MV-4-11 (cell line): ENCODE measurements at places on chromosomes 3 and 15.

- DNase-seq, result no peak
These were observed 135.3 kb downstream of the CHL1 start for GRCh38 chr3:331881-332280.

DNA sequence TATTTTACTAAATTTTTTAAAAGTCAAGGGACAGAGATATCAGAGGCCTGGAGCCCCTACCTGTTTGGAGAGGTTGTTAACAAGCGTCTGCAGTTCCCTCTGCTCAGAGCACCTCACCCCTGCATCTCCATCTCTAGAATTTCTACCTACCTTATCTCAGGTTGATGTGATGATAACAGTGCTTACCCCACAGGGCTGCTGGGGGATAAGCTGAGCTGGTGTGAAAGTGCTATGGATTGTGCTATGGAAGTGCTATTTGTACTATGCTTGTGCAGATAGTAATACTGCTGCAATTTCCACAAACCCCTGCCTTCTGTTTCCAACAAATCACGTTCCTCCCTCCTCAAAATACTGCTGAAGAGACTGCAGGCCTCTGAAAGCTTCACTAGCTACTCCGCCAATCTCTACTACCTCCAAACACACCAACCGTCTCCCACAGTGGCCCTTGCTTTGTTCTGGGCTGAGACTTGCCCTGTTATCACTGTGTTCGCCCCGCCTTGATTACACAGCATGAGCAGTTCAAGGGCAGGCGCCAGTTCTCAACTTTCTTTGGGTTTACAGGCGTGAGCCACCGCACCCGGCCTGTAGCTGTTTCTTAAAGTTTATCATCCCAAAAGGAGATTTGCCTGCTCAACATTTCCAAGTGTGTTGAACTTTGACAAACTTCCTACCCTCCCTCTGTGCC lies 28.4 kb upstream of the PARL start:
- DNase-seq, result no peak

- DNase-seq, result no peak
These were observed 32.3 kb downstream of the UPK1B start for GRCh38 chr3:119205685-119206084.

- DNase-seq, result no peak
These were observed 273.1 kb downstream of the FOXP1 start for GRCh38 chr3:71310359-71310979.

GRCh38 chr3:33491721-33492120 lies 51.5 kb upstream of the UBP1 start:
- DNase-seq, result no peak

- DNase-seq, result no peak
These were observed 27.6 kb upstream of the VILL start for GRCh38 chr3:37963016-37963415.

- peak; percentile 55 for DNase-seq
These were observed 117.2 kb downstream of the UACA start for GRCh38 chr15:70646169-70646568.

GRCh38 chr15:95690631-95691340 lies 639.7 kb upstream of the NR2F2 start:
- no peak for DNase-seq

GRCh38 chr15:80072285-80072994 lies 13.0 kb downstream of the ZFAND6 start:
- peak; percentile 89 for DNase-seq

GRCh38 chr3:51974963-51975851 lies at the start of gene ABHD14A:
Gene ABHD14A (plus strand): TSS chr3:51975064. CDS start chr3:51975136, 72 bp downstream.
- peak; percentile 50 for DNase-seq

GRCh38 chr3:16305111-16305541 lies 40.1 kb downstream of the OXNAD1 start:
- no peak for DNase-seq

DNA sequence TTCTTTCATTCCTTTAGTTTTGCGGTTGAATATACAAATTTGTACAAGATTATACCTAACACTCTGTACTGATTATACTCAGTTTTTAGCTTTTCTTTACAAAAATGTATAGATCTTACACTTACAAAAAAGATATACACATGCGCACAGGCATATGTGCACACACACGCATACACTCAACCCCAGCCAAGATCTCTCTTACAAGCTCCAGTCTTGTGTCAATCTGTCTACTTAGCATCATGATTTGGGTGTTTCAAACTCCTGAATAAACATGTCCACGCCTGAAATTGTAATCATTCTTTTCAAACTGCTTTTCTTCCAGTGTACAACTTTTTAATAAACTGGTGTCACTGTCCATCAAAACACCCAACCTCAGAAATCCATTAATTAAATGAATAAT lies 180.7 kb downstream of the NAALADL2 start:
- DNase-seq, result no peak

GRCh38 chr3:72633121-72633520 lies 215.1 kb downstream of the SHQ1 start:
- DNase-seq, result no peak

- peak; percentile 83 for DNase-seq
These were observed 52.2 kb downstream of the SEMA5B start for GRCh38 chr3:122975163-122975923.

DNA sequence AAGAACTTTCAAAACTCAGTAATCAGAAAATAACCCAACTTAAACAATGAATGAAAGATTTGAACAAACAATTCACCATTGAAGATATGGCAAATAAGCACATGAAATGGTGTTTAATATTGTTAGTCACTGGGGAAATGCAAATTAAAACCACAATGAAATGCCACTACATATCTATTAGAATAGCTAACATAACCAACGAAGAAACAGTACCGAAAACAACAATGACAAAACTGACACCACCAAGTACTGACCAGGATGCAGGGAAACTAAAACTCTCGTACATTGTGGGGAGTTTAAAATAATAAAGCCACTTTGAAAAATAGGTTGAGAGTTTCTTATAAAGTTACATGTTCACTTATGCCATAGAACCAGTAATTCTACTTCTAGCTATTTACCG lies 69.1 kb downstream of the KBTBD8 start:
- DNase-seq, result no peak

- DNase-seq, result no peak
These were observed 475.2 kb upstream of the EPHA3 start for GRCh38 chr3:88632226-88632625.

DNA sequence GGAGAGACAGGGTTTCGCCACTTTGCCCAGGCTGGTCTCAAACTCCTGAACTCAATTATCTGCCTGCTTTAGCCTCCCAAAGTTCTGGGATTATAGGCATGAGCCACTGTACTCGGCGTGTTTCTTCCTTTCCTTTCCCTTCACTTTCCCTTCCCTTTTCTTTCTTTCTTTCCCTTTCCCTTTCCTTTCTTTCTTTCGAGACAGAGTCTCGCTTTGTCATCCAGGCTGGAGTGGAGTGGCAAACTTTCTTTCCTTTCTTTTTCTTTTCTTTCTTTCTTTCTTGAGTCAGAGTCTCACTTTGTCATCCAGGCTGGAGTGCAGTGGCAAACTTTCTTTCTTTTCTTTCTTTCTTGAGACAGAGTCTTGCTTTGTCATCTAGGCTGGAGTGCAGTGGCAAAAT lies 17.4 kb upstream of the LDHAL6B start:
- DNase-seq, result no peak

DNA sequence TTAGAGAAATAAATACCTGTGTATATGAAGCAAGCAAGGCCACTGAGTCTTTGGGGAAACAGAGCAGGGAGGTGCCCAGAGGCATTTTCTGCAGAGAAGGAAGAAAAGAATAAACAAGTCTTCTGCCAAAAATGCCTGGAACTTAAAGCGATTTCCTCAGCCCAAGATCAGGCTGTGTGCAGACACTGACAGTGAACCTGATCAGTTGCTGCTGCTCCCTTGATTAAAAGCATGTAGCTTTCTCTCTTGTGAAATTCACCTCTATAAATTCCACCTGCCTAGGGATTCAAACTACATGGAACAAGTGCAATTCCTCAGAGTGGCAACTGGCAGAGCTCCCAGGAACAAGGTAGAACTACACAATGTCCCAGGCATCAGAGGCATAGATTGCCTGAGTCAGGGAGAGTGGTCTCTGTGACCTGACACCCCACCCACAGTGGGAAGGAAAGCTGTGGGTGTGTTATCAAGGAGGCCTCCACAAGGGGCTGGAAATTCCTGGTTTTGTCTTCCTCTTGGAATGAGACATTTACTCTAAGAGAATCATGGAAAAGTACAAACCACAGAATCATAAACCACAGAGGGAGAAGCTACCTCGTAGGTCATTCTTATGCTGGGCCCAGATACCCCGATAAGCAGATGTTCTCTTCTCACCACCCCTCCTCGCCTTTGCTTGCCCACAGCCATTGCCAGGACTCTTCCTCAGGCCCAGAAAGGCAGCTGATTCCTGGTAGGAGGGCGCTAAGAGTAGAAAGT lies 1.8 kb upstream of the ZBTB38 start:
- DNase-seq, result no peak

DNA sequence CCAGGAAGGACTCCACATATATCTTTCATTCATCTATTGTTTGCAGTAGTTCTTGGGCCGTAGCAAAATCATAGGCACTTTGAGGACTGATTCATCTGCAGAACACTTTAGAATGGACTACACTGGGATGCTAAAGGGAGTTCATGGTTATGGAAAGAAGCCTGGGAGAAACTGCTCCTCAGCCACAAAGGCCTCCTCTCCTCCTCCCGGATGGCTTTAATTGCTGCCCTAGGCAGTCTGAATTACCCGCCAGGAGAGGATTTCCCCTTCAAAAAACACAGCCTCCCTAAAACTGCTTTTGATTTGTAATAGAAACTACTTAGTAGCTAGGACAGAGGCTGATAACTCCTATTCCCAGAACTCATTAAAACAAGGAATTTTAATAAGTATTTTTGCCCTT lies 4.6 kb downstream of the TMEM266 start:
- no peak for DNase-seq

DNA sequence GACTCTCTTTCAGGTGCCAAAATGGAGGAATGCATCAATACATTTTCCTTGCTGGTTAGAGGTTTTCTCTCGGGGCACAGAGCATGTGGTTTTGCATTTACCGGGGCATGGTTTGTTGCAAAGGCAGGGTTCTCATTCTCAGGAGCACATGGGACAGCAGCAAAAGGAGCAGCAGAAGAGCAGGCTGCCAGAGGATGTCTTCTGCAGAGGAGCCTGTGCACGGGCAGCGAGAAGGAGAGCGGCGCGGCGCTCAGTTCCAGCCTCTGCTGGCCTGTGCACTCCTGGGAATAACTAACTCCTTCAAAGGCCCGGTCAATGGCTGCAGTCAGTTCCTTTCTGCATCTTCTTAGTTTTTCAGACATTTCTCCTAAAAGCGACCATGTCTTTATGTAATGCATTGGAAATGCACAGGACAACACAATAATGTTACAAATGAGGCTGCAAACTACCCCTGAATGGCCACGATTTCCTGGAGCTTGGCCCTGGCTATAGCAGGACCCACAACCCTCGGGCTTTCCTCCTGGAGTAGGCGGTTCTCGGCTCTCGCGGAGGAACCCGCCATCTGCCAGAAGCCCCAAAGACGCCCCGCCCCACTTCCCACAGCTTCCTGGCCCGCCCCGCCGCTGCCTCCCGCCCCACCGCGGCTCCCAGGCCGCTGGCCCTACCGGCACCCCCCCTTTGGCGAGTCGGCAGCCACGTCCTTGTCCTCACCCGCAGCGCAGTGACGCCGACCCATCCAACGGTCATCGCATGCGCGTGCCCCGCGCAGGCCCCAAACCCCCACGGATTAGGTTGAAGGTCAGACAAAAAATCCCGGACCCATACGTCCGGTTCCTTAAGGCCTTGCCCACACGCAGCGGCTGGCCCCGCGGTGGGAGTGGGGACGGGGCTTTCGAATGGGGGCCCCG lies at the start of gene C3orf62:
C3orf62 (minus strand) TSS at position 758 of the 908 bp plus-strand sequence; CDS start at position 398, 360 bp downstream.
- peak; percentile 74 for DNase-seq

DNA sequence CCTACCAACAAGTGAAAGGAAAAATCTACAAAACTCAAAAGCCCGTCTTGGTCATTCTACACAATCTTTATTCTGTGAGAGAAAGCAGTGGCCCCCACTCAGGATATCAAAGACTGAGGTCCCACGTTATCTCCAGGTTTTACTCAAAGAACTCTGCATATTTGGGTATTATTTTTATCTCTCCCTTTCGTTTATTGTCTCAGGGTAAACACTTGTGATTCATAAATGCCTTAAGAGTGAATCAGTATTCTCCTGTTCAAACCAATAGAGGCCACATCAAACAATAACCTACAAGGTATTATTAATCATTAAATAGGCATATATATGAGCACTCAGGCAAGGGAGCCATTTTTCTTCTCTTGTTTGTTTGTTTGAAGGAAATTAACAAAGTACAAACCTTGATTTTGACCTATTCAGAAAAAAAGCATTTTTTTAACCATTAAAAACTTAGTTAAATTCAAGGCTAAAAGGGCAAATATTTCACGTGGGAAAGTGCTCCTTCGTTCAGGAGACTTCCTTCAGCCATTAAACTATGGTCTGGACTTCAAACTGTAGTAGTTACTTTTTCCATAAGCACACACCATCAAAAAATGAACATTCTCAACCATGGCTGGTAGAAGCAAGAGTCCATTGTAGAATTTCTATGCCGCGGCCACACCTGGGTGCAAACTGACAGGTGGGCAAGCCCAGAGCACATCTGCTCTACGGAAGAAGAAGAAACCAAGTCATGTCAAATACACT lies 13.9 kb upstream of the HES1 start:
- no peak for DNase-seq

DNA sequence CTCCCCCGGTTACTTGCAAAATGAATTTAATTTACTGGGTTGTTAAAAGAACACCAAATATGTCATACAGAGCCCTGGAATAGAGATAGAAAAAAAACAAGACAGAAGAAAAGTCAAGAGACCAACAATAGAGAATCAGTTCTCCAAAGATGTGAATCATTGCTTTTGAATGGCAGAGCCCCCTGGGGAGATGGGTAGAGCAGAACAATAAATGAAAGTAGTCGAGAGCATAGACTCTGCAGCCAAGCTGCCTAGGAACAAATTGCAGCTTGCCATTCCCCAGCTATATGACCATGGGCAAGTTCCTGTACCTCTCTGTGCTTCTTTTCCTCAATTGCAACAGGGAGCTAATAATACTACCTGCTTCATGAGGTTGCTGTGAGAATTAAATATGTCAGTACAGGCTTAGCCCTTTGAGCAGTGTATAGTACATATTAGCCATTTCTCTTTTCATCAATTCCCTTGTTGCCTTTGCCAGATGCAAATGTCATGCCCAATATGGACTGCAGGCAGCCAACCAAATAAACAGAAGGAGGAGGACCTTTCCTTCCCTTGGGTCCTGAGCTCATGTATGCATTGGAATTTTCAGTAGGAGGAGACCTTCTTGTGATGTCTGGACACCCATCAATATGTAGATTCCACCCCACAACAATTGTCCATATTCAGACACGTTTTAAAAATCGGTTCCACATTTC lies 25.0 kb upstream of the BFSP2 start:
- DNase-seq, result no peak

- no peak for DNase-seq
These were observed 29.2 kb downstream of the BMF start for GRCh38 chr15:40079456-40079855.
